ENCODE measurements at places on chromosomes 4 and X.

GRCh38 chr4:818106-818921 lies 7.6 kb downstream of the CPLX1 start:
- no peak for DNase-seq

DNA sequence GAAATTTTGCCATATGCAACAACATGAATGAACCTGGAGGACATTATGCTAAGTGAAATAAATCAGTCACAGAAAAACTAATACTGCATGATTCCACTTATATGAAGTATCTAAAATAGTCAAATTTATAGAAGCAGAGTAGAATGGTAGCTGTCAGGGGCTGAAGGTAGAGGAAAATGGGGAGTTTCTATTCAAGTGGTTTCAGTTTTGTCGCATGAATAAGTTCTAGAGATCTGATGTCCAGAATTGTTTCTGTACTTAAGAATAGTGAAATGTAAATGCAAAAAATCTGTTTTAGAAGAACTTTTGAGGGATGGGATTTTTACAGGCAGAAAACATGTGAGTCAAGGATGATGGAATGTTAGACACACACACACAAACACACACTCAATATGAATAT lies 34.1 kb downstream of the SLITRK4 start:
- DNase-seq = no peak

DNA sequence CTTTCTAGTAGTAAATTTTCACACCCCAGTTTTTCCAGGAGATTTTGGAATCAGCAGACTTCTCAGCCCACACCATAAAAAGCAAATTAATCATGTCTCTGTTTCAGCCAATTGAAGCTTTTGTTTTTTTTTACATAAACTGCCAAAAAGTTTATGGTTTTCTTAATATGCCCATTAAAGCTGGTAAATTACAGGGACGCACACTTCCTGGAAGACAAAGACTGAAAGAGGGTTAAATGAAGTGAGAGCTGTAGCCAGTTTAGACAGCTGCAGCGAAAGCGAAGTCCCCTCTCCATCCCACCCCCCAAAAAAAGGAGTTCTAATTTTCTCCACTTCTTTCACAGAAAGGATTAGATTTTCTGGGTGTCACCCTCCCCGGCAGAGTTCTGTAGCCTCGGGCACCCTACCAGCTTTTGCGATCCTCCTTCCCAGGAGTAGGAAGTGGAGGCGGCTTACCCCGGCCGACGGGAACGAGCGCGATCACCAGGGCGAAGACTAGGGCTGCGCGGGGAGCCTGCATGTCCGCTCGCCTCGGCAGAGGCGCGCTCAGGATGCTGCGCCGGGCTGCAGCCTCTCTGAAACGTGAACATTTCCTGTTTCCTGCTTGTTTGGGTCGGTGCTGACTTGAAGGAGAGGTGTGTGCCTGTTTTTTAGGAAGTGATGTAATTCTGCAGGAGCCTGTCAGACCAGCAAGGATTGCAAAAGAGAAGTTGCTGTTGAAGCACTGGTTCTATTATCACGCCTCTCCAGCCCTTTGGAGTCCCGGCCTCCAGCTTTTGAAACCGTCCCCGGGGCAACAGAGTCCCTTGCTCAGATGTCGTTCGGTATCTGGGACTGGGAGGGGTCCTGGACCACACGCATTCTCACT lies at the start of gene TMEM154:
Gene TMEM154, minus strand, starts transcription at position 584 of the 868 bp plus-strand sequence. Its CDS starts 64 bp downstream, at position 520.
- DNase-seq = no peak

GRCh38 chr4:1903035-1903434 lies 31.8 kb downstream of the NSD2 start:
- DNase-seq = no peak

GRCh38 chrX:54920610-54921426 lies at the start of gene TRO:
Gene TRO (plus strand): TSS chrX:54920824. CDS start chrX:54922247, 1,423 bp downstream.
- no peak for DNase-seq

- DNase-seq = no peak
These were observed 216.6 kb downstream of the KDR start for GRCh38 chr4:54908763-54909162.

DNA sequence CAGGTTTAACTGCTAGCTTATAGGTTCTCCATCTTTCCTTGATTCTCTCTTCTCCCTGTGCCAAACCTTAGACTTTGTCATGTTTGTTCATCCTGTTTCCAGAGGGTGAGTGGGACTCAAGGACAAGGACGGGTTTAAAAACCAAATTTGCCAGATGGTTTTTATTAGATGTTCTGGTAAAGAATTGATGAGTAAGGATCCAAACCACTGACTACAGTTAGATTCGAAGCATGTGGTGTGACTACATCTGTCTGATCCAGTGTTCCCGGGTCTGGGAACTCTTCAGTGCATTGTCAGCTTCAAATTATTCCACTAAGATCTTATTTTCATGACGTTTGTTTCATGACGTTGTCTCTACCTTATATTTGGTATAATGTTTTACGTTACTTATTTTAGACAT lies 37.5 kb downstream of the MTMR1 start:
- DNase-seq = no peak

- no peak for DNase-seq
These were observed 134.4 kb downstream of the POLA1 start for GRCh38 chrX:24828147-24828546.

DNA sequence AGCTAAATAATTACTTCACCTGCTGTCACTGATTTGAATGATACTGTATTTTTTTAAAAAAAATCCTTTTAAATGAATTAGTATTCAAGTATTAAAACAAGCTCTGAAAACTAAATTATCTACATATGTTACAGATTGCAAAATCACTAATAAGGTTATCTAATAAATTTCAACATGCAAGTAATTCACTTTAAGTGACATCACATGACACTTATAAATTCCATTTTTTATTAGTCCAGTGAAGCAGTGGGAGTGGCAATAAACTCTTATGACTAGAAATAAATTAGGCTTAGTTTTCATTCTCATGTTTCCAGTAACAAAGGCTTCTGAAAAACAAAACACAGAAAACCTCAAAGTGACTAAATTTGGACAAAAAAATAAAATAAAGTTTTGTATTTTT lies 36.3 kb downstream of the SMIM31 start:
- no peak for DNase-seq

- no peak for DNase-seq
These were observed 66.8 kb upstream of the MAB21L2 start for GRCh38 chr4:150515135-150515534.

DNA sequence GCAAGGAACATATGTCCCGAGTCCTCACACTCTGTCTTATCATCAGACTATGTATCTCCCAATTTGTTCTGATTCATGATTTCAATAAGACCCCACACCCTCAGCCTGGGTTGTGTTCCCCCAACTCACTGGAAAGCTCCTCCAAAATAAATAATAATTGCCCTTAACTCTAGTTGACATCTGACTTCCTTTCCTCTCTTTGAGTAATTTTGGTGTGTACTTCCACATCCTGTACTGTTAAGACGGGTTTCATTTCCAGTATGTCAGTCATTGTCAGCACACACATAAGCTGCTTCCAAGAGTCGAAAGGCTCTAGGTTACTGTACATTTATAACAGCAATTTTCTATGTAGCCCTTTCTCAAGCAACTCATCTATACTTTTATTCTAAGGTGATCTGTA lies 52.2 kb upstream of the C1QTNF7 start:
- no peak for DNase-seq

DNA sequence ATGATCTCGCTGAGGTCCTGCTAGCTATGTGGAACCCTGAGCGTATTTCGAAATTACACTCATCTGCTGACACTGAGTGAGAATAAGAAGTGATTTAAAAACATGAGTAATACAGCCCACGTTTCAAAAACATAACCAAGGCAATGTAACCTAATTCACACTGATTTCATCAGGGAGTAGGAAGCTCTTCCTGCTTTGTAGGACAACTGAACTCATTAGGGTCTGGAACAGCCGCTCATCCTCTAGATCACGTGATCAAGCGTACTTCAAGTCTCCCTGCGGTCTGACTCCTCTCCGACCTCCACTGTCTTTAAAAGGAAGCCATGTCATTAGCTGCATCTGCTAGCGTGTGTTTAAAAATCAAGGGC lies 138.0 kb downstream of the NSUN7 start:
- no peak for DNase-seq

DNA sequence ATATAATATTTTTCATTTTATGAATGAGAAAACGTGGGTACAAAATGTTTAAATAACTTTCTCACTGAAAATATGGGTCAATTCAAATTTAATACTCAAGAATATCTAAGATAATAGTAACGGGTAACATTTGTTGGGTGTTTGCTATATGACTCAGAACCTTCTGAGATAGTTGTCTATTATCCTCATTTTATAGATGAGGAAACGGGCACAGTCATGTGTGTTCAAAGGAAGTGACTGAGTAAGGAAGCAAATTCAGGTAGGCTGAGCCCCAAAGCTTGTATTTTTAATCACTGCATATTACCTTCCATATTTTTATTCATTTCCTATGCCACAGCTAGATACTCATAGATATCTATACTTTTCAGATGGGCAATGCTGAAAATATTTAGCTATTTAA lies 12.2 kb upstream of the CAMK2D start:
- no peak for DNase-seq

GRCh38 chr4:129455482-129455881 lies 359.5 kb downstream of the C4orf33 start:
- DNase-seq = no peak

- DNase-seq = no peak
These were observed 53.1 kb downstream of the FUNDC1 start for GRCh38 chrX:44489515-44489914.

GRCh38 chr4:113007151-113007550 lies 42.3 kb upstream of the ANK2 start:
- DNase-seq = no peak

- DNase-seq = no peak
These were observed 2.0 kb downstream of the ANTXR2 start for GRCh38 chr4:80070880-80071603.

GRCh38 chr4:88757776-88758175 lies 60.1 kb upstream of the NAP1L5 start:
- DNase-seq = no peak

GRCh38 chr4:106208481-106209460 lies 107.2 kb downstream of the TBCK start:
- DNase-seq = no peak

DNA sequence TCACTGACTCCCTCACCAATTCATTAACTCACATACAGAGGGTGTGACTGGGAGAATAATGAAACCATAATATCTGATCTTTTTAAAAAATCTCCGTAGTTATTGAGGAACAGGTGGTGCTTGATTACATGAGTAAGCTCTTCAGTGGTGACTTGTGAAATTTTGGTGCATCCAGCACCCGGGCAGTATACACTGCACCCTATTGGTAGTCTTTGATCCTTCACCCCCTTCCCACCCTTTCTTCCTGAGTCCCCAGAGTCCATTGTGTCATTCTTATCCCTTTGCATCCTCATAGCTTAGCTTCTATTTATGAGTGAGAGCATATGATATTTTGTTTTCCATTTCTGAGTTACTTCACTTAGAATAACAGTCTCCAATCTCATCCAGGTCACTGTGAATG lies 1143.8 kb downstream of the PCDH19 start:
- DNase-seq = no peak

DNA sequence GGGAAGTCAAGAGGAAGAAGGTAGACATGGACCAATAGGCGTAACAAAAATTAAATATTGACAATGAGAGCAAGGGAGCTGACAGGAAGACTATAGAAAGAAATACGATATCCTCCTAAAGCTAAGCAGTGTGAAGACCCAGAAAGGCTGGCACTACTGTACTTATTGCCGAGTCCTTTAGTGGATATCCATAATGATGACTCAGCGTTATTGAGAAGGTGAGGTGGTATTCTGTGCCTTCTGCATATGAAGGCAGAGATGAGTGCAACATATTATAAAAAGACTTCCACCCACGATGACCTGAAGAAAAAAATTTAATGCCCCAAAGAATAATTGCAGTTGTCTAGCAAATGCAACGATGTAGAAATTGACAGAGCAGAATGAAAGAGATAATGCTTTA lies 13.0 kb upstream of the MCF2 start:
- DNase-seq = no peak

All from thoracic aorta (tissue), 2 donors.